Heart left ventricle (tissue), 16 donors: ENCODE measurements at places on chromosomes 4 and X. TPM values are rescaled to one million over a fixed set of nuclear protein-coding genes. Genes with fewer than 3 reads are reported as not detected.
A peak's percentile ranks its signal among the peaks of the same experiment; 100 is the strongest.

DNA sequence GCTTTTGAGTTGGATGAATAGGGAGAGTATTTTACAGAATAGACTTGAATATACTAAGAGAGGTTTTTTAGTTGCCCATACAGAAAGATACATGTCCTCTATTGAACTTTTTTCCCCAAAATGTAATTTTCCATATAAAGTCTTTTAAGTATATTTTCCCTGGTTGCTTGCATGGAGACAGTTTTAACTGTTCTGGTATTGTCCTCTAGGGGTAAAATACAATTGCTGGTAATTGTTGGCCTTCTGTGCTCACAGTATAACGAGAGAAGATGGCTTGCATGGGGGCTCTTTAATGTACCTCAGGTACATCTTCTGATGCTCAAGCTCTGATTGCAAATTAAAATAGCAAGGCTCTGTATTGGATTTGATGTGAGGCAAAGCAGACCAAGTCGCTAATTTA, 136.1 kb downstream of the ARX start:
- H3K4me1 ChIP-seq: no peaks in the 10 kb centered on the region
- no peaks in the 10 kb centered on the region for H3K27me3 ChIP-seq
- DNase-seq: no peak

- no peaks in the 10 kb centered on the region for H3K36me3 ChIP-seq
- H3K27me3 ChIP-seq: no peaks in the 10 kb centered on the region
- no peaks in the 10 kb centered on the region for H3K4me1 ChIP-seq
- no peak within 1 kb of the TSS for H3K4me3 ChIP-seq
- no peak for DNase-seq
These were observed at the start of gene GLOD5 for GRCh38 chrX:48761674-48762471. Gene GLOD5, plus strand, starts transcription at chrX:48761747. Its CDS starts 44 bp downstream, at chrX:48761791.

- no peak overlapping the region for H3K27ac ChIP-seq
- no peak for DNase-seq
- no peaks in the 10 kb centered on the region for H3K36me3 ChIP-seq
- no peaks in the 10 kb centered on the region for H3K4me1 ChIP-seq
- H3K4me3 ChIP-seq: no peak overlapping the region
These were observed 1011.1 kb upstream of the HS3ST1 start for GRCh38 chr4:12439633-12440305.

DNA sequence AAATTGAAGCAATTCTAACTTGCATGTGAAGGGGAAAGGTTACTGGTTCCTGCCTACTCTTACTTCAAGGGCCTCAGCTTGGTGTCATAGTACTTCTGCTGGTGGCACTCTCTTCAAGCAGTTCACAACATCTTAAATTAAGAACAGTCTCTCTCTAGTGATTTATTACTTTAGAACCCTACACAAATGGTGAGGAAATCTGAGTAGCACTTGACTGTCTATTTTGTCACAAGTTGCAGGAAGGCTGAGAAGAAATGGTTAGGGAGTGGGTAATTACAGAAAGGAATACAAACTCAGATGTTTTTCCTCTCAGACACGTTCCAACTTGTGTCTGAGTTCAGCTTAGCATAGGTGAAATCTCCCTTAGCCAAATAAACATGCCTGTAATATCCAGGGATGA, 242.3 kb upstream of the GRIA3 start:
- no peak for DNase-seq
- H3K27ac ChIP-seq: no peak overlapping the region
- no peak overlapping the region for H3K4me3 ChIP-seq
- H3K27me3 ChIP-seq: no peaks in the 10 kb centered on the region

The FAM184B gene
- not detected for total RNA-seq

The FMR1NB gene
- total RNA-seq: not detected

The CDKL2 gene
- total RNA-seq: 0.54 TPM

GRCh38 chr4:156312261-156312847, 358.7 kb upstream of the CTSO start:
- H3K27ac ChIP-seq: no peak overlapping the region
- no peak overlapping the region for H3K4me3 ChIP-seq
- DNase-seq: no peak

The USP51 gene
- total RNA-seq: 3.9 TPM

GRCh38 chr4:22678940-22679854, 13.5 kb upstream of the GBA3 start:
- H3K27ac ChIP-seq: no peak overlapping the region
- H3K27me3 ChIP-seq: no peaks in the 10 kb centered on the region
- no peak overlapping the region for H3K4me3 ChIP-seq
- H3K36me3 ChIP-seq: no peaks in the 10 kb centered on the region

The FATE1 gene
- 0.27 TPM for total RNA-seq

DNA sequence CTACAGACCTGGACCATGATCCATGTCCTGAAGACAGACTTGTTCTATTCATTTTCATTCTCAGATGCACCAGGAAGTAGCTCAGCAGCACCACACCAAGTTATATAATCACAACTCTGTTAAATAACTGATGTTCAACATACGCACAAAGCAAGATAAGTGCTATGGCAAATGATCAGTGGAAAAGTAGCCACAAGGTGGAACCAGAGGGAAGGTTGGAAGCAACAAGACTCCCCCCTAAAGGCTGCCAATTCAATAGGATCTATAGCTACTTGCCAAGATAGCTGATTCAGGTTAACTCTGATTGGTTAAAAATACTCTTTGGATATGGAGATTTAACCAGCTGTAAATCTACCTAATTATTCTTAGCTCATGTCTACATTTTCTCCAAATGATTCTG, 23.7 kb upstream of the FAM47B start:
- H3K4me3 ChIP-seq: no peak overlapping the region
- H3K27ac ChIP-seq: no peak overlapping the region
- no peak for DNase-seq
- H3K27me3 ChIP-seq: no peaks in the 10 kb centered on the region
- no peaks in the 10 kb centered on the region for H3K4me1 ChIP-seq
- H3K36me3 ChIP-seq: no peaks in the 10 kb centered on the region

GRCh38 chr4:156913234-156913633, 58.4 kb downstream of the PDGFC start:
- H3K4me3 ChIP-seq: no peak overlapping the region
- DNase-seq: no peak
- no peaks in the 10 kb centered on the region for H3K36me3 ChIP-seq
- H3K27me3 ChIP-seq: no peaks in the 10 kb centered on the region
- H3K4me1 ChIP-seq: no peaks in the 10 kb centered on the region

The AMER1 gene
- total RNA-seq: 4.6 TPM

DNA sequence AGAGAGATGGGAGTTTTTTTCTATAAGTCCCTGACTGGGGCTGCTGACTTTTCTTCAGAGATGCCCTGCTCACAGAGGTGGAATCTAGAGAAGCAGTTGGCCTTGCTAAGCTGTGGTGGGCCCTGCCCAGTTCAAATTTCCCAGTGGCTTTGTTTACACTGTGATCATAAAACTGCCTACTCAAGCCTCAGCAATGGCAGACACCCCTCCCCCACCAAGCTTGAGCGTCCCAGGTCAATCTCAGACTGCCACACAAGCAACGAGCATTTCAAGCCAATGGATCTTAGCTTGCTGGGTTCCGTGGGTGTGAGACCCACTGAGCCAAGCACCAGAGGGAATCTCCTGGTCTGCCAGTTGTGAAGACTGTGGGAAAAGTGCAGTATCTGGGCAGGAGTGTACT, 199.8 kb upstream of the WDFY3 start:
- no peak overlapping the region for H3K4me3 ChIP-seq
- DNase-seq: no peak
- H3K4me1 ChIP-seq: no peaks in the 10 kb centered on the region
- H3K27me3 ChIP-seq: no peaks in the 10 kb centered on the region
- no peaks in the 10 kb centered on the region for H3K36me3 ChIP-seq

DNA sequence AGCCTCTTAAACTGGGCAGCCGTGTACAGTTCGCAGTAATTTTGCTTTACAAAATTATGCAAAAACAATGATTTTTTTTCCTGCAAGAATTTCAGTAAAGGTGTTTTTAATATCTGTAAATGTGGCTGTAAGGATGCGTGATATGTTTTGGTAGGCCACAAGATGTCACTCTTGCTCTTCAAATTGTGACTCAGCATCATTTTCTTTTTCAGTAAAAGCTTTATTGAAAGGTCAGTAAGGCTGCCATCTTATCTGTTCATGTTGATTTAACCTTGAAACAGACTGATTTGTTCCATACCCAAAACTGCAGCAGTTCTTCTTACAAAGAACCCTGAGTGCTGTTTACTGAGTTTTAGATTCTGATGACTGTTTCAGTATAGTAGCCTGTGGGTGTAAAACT, 39.9 kb downstream of the TXLNG start:
- no peak overlapping the region for H3K27ac ChIP-seq
- no peaks in the 10 kb centered on the region for H3K27me3 ChIP-seq
- H3K36me3 ChIP-seq: no peaks in the 10 kb centered on the region
- H3K4me1 ChIP-seq: peaks cover 4% of the 10 kb centered on the region

DNA sequence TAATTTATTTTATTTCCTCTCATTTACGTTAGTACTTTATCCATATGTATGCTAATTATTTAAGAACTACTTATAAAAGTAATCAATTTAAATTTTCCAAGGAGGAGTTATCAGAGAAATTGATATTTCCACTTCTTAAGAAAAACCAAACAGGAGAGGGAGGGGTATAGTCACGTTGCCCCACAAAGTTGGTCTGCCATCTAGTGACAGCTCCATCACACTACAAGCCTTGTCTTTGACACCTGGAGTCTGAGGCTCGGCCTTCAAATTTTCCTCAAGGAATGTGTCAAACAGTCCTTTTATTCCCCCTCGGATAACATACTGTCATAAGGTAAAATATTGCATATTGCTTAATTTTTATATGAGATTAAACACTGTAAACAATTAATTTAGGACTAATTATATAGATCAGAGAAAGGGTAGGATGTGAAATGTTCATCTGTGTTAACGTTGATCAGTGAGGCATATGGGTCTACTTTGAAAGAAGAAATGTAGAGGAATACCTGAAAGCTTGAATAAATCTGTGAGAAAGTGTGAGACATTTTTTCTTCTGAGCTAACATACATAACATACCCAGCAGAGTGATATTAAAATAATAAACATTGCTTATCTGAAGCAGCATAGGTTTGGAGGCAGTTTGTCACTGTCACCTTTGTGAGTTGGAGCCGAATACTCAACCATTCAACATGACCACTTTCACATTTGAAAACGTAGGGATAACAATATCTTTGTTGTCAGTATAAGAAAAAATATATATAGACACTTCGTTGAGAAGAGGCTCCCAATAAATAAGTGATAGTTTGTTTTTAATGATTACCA, 114.4 kb downstream of the GLRA3 start:
- H3K4me3 ChIP-seq: no peak overlapping the region
- no peaks in the 10 kb centered on the region for H3K4me1 ChIP-seq
- H3K27ac ChIP-seq: no peak overlapping the region
- H3K27me3 ChIP-seq: no peaks in the 10 kb centered on the region
- H3K36me3 ChIP-seq: no peaks in the 10 kb centered on the region
- DNase-seq: peak; percentile 25

DNA sequence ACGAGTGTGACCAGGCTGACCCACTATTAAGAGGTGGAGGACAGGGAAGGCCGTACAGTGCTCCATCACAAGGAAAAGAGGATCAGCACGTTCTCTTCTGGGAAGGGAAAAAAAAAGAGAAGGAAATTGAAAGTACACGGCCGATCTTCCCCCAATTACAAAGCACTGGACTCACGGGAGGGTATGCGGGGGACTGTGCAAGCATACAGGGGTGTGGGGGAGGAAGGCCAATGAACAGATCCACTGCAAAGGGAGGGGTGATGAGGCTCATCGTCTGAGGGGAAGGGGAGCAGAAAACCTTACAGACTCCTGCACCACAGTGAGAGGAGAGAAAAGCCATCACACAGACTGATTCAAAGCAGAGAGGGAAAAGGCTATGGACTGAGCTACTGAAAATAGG, 1.1 kb downstream of the ELK1 start:
- no peaks in the 10 kb centered on the region for H3K4me1 ChIP-seq
- no peak for DNase-seq
- peak overlapping the region; percentile 90 for H3K4me3 ChIP-seq
- H3K36me3 ChIP-seq: no peaks in the 10 kb centered on the region
- H3K27ac ChIP-seq: no peak overlapping the region
